ENCODE measurements at places on chromosomes 6 and 20.

DNA sequence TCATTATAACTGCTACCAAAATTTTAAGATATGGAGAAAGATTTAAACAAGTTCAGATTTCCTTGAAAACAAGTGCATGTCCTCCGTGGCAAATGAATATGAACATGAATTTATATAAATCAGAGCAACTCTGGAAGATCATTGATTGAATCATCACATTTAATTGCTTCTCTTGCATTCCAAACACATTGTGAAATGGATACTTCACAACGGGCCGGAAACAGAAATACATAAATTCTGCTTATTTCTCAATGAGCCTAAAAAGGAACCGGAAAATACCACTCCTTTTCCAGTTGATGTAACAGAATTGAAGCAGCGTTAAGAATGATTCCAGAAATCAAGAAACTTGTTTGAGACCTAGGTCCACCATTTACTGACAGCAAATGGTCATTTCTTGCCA lies 134.6 kb upstream of the BTN3A2 start:
- DNase-seq = peak; percentile 83

DNA sequence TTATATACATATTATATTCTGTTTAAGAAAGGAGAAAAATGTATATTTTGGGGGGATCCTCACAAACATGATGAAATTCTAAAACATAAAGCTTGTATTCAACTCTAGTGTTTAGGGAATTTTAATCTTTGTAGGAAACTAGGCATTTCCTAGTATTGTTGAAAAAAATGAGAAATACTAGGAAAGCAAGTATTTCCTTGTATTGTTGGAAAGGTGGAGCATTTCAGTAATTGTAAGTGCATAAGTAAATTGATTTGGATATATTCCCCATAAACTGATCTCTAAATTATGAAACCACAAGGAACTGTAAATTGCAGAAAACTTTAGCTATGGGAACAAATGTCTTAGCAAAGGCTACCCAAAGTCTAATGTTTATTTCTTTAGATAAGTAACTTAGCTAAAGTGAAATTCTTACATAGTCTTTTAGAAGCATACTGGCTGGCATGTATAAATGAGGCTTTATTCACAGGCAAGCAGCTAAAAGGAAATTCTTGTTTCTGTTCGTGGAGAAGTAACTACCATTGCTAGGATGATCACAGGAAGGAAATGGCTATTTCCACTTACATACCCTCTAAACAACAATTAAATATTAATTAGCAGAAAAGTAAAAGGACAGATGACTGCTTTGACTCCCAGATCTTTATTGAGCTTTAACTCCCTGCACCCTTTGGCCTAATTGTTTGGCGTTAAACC lies 19.9 kb upstream of the NRN1 start:
- DNase-seq = no peak

DNA sequence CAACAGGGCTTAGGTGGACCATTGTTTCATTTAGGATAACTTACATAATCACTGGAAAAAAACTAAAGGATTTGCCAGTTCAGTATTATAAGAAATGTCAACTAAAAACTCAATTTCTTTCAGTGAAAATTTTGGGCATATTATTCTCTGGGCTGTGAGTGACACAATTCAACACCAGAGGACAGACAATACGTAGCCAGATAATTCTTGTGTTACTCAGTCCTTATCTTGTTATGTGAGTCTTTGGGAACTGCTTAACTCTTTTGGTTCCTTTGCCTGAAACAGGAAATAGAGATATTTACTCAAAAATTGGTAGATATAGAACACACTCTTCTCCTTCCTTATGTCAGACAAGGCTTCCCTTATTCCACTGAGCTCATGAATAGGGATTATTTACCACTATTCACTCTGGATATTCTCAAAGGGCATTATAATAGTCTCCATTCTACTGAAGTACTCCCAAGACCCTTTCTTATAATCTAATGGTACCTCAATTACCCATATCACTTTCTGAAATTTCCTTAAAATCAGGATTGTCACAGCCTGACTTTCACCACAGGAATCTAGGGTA lies 4.9 kb upstream of the BEND6 start:
- no peak for DNase-seq

DNA sequence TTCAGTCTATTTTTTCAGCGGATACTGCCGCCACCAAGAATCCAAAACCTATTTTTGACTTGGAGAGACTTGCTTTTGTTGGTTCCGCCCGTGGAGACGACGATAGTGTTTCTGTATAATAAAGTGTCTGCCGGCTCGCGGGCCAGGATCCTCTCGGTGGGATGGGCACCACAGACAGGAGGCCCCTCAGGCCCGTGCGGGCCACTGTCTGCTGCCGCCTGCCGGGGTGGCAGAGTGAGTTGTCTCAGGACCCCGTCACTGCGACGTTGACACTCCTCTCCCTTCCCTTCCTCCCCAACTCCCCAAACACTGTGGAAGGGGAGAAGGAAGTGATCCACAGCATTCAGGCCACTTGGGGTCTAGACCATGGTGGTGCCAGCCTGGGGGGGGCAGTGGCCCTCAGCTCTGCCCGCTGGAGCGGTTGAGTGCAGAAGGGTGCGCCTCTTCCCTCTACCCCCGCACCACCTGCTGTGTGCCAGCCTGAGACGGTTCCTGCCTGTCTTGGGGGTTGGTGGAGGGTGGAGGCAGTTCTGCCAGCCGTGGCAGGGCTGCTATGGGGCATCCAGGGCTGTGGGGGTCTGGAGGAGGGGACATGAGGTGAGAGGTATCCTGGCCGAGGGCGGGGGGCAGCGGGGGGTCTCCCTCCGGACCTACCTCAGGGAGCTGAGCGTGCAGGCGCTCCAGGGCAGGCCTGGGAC lies 17.5 kb downstream of the RBM38 start:
- DNase-seq = no peak

- DNase-seq = no peak
These were observed 27.0 kb downstream of the SNAI1 start for GRCh38 chr20:50009521-50010454.

- peak; percentile 66 for DNase-seq
These were observed 211.7 kb downstream of the LMBRD1 start for GRCh38 chr6:69584913-69585729.

- DNase-seq = no peak
These were observed 172.2 kb downstream of the ARID1B start for GRCh38 chr6:156949376-156949775.

DNA sequence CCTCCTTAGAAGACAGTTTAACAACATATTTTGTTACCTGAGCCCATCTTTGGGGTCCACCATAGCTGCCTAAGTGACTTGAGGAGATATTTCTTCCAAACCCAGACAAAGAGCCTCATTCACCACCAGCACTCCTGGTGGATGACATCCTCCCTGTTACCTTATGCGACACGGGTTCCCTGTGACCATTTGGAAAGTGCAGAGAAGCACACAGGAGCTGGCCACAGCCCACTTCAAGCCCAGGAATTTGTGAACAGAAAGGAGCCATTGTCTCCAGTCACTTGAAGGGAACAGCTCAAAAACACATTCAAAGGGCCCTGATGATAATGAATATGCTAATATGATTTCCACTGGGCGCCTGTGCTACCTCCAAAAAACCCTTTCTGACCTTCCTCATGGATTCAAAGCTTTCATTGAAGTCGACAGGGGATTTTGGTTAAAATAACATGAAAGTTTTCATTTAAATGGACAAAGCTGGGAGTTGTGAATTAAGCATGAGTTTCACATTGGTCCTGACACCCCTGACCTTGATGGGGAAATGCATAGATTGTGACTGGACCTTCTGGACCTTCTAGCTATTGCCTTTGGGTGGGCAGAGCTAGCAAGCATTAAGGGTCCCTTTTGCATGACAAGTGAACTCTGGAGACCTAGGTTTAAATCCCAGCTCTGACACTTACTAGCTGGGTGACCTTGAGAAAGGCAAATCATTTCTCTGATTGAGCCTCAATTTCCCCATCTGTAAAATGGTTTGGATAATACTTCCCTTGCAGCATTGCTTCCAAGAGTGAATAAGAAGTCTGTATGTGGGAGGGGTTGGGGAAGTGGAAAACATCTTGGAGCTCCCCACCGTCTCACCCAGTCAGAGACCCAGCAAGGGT lies 83.3 kb upstream of the SIRPA start:
- no peak for DNase-seq

GRCh38 chr6:145036236-145036635 lies 699.1 kb downstream of the EPM2A start:
- DNase-seq = no peak

DNA sequence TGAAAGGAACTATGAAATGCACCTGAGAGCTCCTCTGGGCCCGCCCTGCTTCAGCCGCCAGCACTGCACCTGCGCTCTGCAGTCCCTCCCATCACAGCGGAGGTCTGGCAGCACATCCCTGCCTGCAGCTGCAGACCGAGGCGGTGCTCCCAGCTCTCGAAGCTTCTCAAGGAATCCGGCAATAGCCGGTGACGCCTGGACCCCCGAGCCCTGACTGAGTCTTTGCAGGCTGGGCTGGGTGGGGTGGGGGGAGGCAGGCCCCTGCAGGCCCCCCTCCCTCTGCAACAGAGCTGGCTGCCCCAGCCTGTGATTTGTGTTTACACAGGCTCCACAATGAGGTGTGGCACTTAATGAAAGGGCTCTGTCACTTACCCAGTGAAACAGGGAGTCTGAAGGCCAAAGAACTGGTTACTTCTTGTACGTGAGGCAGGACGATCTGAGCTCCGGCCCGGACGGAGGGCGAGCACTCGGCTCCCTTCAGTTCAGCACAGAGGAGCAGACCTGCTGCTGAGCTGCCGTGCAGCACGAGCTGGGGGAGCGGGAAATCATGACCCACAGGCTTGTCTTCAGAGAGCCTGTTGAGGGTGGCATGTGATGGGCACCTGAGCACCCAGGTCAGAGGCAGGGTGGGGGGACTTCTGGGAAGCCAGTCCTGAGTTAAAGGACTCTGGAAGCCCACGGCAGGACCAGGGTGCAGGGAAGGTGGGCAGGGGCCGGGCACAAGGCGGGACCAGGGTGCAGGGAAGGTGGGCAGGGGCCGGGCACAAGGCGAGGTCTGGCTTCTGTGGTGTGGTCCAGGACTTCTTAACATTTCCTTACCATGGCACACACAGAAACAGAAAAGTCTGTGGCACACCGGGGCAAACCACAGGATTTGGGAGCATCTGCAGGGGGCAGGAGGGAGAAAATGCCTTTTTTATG lies 192.3 kb upstream of the THBS2 start:
- no peak for DNase-seq

DNA sequence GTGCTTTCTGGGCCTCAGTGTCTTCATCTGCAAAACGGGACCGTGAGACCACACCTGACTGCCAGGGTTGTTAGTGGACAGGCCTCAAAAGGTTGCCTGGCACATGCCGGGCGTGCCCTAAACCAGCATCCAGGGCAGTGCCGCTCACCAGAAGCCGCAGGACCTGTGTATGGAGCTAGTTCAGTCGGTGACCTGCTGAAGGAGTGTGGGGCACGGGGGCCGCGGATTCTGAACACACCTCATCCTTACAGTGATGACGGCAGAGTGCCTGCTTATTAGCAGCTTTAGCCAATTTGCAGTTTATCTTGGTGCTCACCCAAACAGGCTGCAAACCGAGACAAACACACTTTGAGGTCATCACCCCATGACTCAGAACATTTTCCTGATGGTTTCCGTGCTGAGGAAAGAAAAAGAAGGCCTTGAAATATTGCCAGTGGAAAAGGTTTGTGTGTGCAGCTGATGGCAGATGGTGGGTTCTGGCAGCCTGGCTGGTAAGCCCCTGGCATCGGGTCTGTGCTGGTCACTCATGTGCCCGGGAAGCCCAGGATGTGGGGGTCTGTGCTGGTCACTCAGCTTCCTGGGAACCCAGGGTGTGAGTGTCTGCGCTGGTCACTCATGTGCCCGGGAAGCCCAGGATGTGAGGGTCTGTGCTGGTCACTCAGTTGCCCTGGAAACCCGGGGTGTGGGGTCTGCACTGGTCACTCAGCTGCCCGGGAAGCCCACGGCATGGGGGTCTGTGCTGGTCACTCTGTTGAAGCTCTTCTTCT lies 153.8 kb downstream of the ERMARD start:
- DNase-seq = peak; percentile 45

- no peak for DNase-seq
These were observed 193.2 kb downstream of the PREX1 start for GRCh38 chr20:48634641-48635040.

DNA sequence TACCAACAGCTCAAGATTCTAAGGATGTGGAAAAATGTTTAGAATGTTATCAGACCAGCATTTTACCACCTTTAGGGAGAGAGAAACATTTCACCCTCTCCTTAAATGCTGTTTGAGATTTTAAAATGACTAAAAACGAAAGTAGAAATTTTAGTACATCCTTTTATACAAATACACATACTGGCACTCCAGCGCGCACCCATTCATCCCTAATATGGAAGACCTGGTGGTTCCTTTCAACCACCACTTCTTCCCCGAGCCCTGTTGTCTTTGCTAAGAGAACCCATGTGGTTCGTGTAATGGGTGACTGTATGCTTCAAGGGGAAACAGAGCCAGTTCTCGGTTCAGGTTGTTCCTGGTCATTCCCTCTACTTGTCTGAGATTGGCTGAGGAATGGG lies 21.3 kb downstream of the SPATA2 start:
- DNase-seq = peak; percentile 80

- no peak for DNase-seq
These were observed 28.9 kb downstream of the PREP start for GRCh38 chr6:105374010-105374420.

- DNase-seq = no peak
These were observed 5.7 kb downstream of the QKI start for GRCh38 chr6:163420289-163420614.

DNA sequence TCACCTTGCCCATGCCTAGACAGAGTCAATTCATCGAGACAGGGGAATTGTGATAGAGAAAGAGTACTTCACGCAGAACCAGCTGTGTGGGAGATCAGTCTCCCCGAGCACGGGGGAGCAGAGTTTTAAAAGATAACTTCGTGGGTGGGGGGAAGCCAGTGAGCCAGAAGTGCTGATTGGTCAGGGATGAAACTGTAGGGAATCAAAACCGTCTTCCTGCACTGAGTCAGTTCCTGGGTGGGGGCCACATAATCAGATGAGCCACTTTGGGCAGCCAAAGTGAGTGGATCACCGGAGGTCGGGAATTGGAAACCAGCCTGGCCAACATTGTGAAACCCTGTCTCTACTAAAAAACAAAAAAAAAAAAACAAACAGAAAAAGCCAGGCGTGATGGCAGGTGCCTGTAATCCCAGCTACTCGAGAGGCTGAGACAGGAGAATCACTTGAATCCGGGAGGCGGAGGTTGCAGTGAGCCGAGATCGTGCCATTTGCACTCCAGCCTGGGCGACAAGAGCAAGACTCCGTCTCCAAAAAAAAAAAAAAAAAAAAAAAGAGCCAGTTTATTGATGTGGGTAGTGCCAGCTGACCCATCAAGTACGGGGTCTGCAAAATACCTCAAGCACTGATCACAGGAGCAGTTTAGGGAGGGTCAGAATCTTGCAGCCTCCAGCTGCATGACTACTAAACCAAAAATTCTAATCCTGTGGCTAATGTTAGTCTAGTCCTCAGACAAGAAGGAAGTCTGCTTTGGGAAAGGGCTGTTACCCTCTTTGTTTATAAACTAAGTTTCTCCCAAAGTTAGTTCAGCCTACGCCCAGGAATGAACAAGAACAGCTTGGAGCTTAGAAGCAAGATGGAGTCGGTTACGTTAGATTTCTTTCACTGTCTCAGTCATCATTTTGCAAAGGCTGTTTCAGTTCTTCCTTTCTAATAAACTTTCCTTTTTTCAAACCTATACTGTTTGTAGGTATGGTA lies 3.9 kb upstream of the TRIM39 start:
- no peak for DNase-seq
